Posterior cingulate gyrus (tissue), 11 donors: ENCODE measurements at places on chromosomes 12 and 14.

DNA sequence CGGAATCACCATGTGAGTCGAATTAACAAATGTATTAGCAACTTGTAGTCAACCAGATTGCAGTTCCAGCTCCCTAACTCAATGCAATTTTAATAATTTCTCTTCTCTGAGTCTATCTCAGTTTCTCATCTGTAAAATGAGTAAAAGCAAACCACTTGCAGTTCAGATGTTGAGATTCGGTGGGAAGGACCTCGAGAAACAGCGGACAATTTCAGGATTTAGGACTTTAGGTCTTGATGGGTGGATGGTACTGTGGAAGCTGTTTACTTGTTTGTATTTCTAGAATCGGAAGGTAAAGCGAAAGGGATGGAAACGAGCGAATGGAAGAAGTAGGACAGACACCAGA is 510 bp upstream of the TTC8 start:
- no peak for DNase-seq

DNA sequence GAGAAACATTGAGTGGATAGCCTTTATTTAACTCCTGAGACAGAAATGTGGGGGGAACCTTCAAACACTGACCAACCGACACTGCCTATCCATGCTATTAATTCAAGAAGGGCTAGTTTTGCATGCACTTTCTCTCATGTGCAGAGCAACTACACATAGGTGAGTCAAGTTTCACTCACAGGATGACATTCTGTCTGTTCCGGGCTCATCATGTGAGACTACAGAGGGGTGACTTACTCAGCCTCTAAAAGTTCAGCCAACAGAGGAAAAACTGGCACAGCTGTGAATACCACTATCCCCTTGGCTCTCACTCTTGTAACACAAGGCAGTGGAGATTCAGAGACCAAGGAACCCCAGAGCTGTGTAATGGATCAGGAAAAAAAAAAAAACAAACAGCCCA is 13.3 kb downstream of the BEST3 start:
- DNase-seq, result no peak

DNA sequence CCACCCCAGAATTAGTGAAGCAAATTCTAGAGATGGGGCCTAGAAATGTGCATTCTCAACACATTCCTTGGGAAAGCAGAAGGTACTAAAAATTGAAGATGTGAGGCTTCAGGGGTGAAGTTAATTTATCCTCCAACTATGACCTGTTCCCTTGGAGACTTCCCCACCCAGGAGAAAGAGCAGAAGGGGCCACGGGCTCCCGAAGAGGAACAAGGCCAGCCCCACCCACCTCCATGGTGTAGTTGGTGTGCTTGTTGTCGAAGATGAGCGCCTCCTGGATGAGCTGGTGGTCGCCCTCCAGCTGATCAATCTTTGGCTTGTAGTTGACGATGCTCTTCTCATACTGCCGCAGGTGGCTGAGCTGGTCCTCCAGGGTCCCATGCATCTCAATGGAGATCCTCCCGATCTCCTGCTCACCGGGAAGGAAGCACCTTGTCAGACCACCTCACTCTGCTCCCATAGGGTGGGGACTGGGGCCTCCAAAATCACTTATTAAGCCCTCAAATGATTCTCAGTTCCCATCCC is 87.8 kb upstream of the ZFP36L1 start:
- no peak for DNase-seq

DNA sequence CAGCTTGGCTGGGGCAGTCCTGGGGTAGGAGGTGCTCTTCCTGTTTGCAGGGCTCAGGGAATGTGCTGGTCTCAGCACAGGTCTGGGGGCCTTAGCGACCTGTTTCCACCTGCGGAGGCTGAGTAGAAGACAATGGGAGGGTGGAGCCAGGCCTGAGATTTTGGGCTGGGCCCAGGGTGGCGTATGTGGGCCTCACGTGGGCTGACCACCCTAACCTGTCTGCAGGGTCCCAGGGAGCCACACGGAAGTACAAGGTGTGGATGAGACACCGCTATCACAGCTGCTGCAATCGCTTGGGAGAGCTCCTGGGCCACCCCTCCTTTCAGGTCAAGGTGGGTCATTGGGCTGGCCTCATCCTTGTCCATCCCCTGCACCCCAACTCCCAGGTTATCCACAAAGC is 1.1 kb downstream of the NOC4L start:
- peak; percentile 59 for DNase-seq

DNA sequence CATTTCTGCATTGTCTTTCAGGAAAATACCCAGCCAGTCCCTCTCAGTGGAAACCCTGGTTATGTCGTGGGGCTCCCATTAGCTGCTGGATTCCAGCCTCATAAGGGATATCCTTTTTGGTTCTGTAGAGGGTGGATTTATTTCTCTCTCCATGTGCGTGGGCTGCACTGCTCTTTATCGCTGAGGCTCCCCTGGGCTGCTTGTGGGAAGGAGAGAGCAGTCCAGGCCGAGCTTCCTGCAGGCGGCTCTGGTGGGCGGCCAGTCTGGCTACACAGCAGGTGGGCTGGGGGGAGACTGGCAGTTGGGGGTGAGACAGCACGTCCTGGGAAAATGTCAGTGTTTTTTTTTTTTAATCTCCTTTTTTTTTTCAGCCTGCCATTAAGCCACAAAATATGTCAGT is 27.6 kb downstream of the TCTN1 start:
- DNase-seq, result peak; percentile 21

DNA sequence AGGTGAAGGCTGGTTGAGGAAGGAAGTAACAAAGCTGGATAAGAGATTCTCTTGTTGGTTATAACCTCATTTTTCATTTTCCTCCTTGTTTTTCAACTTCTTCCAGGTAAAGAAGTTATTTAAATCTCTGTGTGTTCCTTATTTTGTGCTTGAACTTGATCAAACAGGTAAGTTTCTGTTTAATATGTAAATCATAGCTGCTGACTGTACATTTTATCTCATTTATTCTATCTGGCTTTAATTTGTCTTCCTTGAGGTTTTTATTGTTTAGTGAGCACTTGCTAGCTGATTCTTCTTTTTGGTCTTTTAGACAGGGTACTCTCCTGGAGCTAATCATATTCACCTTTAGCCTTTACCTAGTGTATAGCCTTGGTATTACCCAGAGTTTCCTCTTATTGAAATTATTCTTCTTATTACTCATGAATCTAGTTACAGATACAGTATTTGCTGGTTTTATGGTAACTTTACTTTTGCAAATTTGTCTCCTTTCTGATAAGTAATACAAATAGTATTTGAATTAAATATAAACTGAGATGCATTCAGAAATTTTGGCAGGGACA is 42.4 kb downstream of the TXNRD1 start:
- no peak for DNase-seq

DNA sequence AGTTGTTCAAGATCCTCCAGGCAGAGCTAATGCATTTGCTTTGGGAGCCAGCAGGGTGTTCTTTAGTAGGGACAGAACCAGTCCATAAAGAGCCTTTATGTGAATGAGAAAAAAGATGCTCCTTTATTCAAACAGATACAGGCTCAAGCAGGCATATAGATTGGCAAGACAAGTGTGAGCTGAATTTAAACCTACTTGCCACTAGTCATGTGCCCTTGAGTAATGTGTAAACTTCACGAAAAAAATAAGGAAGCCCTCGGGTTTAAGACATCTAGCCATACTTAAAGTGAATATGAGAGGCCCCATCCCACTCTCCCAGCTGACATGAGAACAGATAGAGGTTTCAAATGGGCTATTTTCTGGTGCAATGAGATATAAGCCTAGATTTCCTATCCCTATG is 43.1 kb upstream of the STRAP start:
- no peak for DNase-seq

- DNase-seq, result no peak
Measured at GRCh38 chr12:28578361-28578760, 388.1 kb downstream of the CCDC91 start.

- DNase-seq, result no peak
Measured at GRCh38 chr12:110028323-110028722, 20.0 kb downstream of the C12orf76 start.

GRCh38 chr12:10614056-10614370 is 604 bp upstream of the MAGOHB start:
- DNase-seq, result no peak

- DNase-seq, result no peak
Measured at GRCh38 chr12:51345681-51346080, 798 bp downstream of the CELA1 start.

GRCh38 chr14:105879503-105879866 is 353.1 kb downstream of the TMEM121 start:
- no peak for DNase-seq

GRCh38 chr14:95313707-95314106 is 6.0 kb downstream of the CLMN start:
- peak; percentile 79 for DNase-seq

- no peak for DNase-seq
Measured at GRCh38 chr12:126518596-126519200, 1453.5 kb downstream of the AACS start.

DNA sequence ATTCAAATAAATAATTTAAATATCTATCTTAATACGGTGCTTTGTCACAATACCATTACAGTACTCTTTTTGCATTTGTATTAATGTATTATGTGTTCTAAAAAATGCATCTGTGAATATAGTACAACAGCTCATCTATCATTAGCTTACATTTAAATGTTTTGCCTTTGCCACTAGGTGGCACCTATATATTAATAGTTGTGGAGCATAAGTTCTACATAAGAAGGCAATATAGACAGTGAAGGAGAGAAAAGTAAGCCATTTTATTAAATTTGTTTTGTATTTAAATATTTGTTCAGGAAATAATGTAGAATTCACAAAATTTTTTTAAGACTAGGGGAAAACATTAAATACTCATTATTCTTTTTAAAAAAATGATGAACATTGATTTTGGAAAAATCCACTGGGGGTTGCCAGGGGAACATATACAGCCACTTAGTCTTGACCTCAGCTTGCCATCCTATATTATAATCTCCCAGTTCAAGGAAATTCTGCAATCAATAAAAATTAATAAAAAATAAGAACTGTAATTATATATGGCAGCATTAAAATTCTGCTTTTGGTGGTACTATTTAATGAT is 9.8 kb downstream of the CCER1 start:
- no peak for DNase-seq
